Epithelial cell of prostate (primary cell): ENCODE measurements at places on chromosomes 7 and 10.
A peak's percentile ranks its signal among the peaks of the same experiment; 100 is the strongest.

DNA sequence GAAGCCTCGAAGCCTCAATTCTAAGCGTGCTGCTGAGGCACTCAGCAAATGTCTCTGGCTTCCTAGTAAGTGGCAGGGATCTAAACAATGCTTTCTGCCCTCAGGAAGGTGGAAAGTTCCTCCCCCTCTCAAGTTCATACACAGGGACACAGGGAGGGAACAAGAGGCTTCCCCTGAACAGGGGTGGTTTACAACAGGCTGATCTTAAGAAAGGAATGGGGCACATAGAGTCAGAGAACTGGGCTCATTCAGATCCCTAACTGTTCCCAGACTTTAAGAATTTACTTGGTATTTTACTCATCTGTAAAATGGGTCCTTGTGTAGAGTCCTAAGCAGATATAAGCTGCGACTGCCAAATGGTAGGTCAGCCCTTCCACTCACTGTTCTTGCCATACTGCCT is 2.5 kb downstream of the TNS3 start:
- no peak for DNase-seq

DNA sequence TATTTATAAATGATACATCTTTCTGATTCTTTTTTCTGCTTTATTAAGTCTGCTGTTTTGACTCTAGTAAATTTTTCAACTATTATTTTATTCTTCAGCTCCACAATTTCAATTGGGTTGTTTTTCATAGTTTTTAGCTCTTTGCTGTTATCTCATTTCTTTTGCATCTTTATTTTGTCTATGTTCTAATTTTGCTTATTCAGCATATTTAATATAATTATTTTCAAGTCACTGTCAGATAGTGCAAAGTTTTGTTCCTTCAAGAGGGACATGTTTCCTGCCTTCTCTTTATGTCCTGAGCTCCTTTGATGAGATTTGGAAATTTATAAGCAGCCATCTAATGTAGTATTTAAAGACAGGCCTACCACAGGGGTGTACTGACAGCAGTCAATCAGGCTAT is 131.5 kb upstream of the ZNF722 start:
- DNase-seq = no peak

DNA sequence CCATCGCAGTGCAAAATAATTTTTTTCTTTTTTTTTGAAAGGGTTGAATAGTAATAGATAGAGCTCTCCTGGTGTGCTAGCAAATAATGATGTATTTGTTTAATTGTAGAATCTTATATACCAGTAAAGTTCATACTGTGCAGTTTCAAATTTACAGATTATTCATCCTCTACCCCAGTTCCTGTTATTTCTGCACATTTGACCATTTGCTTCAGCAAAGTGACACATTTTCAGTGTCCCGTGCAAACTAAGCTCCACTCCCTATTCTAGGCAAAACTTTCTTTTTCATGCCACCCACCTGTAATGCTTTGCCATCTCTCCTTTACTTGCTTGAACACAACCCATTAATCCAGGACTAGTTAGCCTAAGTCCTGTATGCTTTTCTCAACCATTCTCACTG is 43.0 kb downstream of the SHOC2 start:
- DNase-seq = no peak

DNA sequence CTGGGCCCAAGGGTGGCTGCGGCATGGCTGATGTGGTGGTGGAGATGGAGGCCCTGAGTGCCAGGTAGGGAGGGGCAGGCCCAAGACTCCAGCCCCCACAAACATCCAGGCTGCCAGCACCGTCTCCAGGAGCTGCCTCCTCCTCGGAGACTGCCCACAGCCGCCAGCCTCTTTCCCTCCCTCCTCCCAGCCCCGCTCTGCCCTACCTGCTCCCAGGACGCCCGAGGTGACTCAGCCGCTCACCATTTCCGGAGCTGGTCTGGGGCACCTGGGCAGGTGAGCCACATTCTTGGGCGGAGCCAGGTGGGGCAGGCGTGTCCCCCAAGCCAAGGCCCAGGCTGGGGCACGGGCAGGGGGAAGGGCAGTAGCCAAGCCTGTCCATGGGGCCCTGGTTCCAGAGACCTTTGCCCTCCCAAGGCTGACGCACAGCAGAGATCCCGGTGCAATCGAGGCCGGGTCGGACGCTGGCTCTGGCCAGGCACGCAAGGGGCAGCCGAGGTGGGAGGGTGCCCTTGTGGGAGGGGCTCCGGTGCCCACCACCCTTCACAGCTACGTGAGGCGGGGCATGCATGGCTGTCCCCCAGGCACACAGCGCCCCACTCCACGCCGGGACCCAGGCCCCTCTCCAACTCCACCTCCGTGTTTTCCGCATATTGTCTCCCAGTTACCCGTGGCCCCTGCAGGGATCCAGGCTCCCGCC is 8.8 kb downstream of the ADAP1 start:
- DNase-seq = peak; percentile 84

DNA sequence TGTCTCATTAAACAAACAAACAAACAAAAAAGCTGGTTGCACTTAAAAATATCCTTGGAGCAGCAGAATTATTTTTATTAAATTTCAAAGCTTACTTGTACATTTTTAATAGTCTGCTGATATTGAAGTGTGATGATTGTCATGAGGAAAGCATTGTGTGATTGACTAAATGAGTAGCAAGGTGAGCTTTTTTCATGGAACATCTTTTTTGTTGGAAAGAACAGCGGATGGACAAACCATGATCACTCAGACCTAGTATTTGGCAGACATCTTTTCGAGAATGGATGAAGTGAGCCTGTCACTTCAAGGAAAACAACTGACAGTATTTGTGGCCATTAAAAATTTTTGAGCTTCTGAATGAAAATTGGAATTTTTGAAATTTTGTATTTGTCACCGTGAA is 5.7 kb upstream of the CALML3 start:
- DNase-seq = no peak

DNA sequence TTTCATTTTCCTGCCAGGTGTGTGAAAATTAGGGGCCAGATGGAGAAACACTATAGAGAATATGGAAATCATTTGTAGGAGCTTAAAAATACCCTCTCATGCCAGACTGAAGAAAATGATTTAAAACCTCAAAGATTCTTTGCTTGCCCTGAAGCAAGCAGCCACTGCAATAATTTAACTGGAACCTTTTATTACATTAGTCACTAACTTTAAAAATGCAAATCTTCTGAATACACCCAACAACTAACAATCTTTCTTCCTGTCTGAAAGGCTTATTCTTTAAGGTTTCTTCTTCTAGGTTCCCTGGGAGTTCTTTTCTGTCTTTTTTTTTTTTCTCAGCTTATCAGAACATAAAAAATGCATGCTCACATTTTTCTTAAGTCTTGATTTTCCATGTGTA is 238.5 kb upstream of the KMT2E start:
- DNase-seq = no peak

DNA sequence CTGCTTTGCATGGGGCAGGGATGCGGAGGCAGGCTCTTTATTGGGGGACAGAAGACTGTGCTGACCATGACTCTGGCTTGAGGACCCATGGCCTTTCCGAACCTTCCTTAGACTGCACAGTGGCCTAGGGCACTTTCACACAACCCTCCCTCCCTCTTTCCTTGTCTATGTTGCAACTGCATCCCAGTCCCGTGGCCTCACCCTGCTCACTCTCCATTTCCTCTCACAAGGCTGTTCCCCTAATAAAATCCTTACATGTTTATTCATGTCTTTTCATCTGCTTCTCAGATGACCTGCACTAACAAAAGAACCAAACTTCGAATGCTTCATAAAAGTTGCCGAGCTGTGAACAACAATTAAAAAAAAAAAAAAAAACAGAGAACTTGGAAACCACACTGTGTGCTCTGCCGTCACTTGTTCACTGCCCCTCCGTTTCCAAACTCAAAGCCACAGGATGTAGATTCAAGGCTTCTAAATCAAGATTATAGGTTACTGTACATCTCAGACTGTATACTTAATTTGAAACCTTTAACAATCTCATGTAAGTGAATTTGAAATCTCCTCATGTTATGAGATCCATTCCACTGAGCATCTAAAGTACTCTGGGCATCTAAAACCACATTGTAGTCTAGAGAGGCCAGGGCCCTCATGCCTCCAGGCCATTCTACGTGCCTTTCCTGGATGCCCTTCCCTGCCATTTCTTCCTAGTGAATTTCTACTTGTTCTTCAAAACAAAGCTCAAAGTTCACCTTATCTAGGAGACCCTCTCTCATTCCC is 265.9 kb downstream of the SNX13 start:
- DNase-seq = peak; percentile 95

DNA sequence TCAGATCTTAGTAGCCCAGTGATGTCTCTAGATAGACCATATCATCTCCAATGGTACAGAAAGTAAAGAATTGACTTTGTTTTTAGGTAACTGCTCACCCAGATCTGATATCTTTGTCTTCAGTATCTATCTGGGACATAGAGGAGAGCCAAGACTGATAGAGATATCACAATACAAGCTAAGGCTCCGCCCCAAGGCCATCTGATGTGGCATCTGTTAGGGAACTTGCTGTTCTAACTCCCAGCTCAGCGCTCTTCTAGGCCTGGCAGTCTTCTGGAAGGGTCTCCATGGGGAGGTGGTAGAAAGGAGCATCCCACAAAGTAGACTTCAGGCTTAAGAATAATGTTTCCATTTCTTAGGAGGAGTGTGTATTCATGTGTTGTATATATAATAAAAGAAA is 88.4 kb upstream of the SAMD8 start:
- DNase-seq = no peak

GRCh38 chr10:126080879-126081411 is 184.6 kb downstream of the FANK1 start:
- DNase-seq = no peak

DNA sequence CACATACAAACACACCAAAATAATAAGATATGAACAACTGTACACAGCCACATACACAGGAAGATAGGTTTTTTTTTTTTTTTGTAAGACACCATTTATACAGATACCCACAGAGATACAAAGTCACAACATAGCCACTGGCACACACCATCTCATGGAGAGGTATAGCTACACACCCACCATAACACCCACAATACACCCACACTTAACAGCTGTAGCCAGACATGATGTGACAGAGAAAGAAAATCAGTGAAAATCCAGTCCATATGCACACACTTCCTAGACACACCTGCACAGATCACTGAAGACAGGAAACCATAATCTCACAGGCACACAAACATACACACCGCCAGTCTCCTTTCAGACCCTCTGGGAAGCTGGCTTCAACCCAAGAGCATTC is 62.4 kb upstream of the PAX2 start:
- no peak for DNase-seq

GRCh38 chr10:68348265-68348741 is 15.6 kb upstream of the PBLD start:
- DNase-seq = no peak

GRCh38 chr10:94286901-94287300 is 75.8 kb downstream of the NOC3L start:
- DNase-seq = no peak

- no peak for DNase-seq
These were observed 90.2 kb downstream of the UBE3C start for GRCh38 chr7:157228864-157229422.

- DNase-seq = no peak
These were observed 72.2 kb downstream of the EZH2 start for GRCh38 chr7:148811892-148812291.

- DNase-seq = no peak
These were observed 102.2 kb upstream of the ZNF438 start for GRCh38 chr10:31133792-31134310.

DNA sequence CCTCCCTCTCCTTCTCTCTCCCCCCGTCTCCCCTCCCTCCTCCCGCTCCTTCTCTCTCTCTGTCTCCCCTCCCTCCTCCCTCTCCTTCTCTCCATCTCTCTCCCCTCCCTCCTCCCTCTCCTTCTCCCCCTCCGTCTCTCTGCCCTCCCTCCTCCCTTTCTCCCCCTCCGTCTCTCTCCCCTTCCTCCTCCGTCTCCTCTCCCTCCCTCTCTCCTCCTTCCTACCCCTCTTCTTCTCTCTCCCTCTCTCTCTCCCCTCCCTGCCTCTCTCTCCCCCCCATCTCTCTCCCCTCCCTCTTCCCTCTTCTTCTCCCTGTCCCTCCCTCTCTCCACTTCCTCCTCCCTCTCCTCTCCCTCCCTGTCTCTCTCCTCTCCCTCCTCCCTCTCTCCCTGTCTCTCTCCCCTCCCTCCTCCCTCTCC is 32.2 kb downstream of the AP5Z1 start:
- DNase-seq = no peak

- no peak for DNase-seq
These were observed 13.9 kb downstream of the VCL start for GRCh38 chr10:74011770-74012169.

- DNase-seq = no peak
These were observed 77.8 kb downstream of the CUBN start for GRCh38 chr10:17051851-17052250.

DNA sequence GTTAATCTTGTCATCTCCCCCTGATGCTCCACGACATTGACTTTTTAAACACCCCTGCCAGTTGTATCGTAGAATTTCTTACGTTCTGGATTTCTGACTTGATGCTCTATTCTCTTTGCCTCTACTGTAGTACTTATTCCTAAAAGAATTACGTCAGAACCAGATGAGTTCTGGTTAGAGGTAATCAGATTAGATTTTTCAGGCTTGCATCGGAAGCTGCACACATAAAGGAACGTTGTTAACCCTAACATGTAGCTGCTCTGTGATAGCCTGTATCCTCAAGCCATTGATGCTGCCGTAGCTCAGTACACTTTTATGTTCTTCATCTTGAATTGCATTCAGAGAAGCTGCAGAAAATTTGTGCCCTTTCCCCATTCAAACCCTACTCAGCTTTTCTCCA is 26.3 kb upstream of the TMEM236 start:
- no peak for DNase-seq

DNA sequence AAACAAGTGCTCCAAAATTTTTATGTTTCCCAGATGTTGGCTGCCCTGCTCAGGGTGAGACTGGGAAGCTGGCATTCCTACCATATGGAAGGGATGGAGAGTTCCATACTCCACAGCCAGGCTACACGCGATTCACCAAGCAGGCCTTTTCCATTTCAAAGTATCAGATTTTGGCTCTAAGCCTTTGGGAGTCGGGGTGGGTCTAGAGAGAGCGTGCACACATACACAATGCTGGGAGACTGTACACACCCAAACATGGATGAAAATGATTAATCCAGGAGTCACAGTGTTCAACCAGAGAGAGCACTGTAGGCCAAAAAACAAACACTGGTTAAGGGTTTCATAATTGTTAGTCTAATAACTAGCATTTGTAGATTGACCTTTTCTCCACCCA is 295.0 kb downstream of the BICC1 start:
- peak; percentile 59 for DNase-seq

DNA sequence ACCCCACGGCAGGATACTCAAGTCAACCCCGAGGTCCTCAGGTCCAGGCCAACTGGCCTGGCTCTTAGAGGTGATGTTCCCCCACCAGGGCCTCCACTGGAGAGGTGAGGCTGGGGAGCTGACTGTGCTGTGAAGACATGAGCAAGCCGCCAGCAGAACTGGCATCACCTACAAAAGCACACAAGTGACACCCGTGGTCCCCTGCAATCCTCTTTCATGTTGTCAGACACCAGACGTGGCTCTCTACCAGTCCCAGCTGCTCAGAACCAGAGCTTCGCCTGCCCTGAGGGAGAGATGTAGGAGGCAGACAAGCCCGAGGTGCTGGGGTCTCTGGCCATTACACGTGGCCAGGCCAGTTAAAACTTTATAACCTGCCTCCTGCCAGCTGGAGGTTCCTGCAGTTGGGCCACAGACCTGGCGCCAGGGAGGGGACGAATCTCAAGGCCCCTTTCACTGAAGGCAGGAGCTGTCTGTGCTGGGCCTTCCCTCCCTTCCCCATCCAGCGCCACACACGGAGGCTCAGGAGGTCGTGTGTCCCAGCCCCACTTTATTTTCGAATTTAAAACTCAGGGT is 2.2 kb downstream of the COMTD1 start:
- DNase-seq = no peak

GRCh38 chr7:80699045-80699638 is 60.7 kb downstream of the CD36 start:
- no peak for DNase-seq
